ENCODE measurements at places on chromosomes 2 and 18.

GRCh38 chr18:64233851-64234250 lies 85.0 kb upstream of the LINC00305 start:
- no peak for DNase-seq

GRCh38 chr2:78546843-78547242 lies 478.7 kb upstream of the REG3G start:
- DNase-seq = no peak

DNA sequence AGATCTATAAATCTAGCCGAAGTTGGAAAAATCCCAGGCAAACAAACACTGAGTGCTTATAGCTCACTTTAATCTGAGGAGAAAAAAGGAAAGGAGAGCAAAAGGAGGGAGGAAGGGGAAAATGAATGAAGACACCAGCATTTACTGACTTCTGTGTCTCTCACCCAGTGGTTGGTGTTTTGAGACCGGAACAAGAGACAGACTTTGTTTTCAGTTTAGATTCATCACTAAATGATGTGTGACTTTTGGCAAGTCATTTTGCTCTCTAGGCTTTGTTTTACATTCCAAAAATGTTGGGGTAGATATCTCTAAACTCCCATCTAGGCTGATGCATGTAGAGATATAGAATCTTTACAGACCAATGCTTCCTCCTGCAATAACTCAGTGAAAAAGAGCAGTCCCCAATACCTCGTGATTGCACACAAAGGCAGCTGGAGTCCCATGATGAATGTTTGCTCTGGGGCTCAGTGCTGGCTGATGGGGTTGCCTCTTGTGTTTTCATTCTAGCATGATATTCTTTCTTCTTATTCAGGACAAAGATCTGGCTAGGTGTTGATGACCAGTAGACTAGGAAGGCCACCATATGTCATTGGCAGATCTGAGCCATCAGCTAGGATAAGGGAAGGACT lies 51.4 kb downstream of the TRIB2 start:
- DNase-seq = no peak

- no peak for DNase-seq
Observed at GRCh38 chr2:47564129-47564528, 161.2 kb downstream of the MSH2 start.

DNA sequence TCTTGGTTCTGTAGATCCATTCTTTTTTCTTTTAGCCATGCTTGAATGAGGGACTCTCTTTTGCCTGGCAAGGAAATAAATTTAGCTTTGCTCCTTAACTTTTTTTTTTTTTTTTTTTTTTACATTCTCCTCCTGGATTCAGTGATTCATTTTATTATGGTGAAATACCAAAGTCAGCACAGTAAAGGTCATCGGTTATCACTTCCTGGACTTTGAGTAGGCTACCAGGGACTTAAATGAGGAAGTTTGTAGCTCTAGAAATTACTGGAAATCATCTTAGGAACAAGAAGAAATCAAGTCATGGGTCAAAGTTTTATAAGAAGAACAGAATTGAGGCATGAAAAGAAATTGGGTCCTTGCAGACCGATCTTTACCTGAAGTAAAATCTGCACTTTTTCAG lies 75.0 kb downstream of the SOCS6 start:
- no peak for DNase-seq

- no peak for DNase-seq
Observed at GRCh38 chr2:145029873-145030272, 510.0 kb upstream of the ZEB2 start.

- no peak for DNase-seq
Observed at GRCh38 chr2:172381275-172382027, 45.9 kb upstream of the ITGA6 start.

- no peak for DNase-seq
Observed at GRCh38 chr2:238802957-238803356, 44.9 kb upstream of the TWIST2 start.
